ENCODE measurements at places on chromosomes 5 and 9. TPM values are rescaled to one million over a fixed set of nuclear protein-coding genes. Genes with fewer than 3 reads are reported as not detected.

The CAPSL gene
- total RNA-seq: 4.0 TPM

The NUDCD2 gene
- 39.0 TPM for total RNA-seq

The OR1Q1 gene
- total RNA-seq: not detected

The HAND1 gene
- 0.19 TPM for total RNA-seq

The CDC42SE2 gene
- total RNA-seq: 60.9 TPM

The MGAT4B gene
- 23.6 TPM for total RNA-seq

DNA sequence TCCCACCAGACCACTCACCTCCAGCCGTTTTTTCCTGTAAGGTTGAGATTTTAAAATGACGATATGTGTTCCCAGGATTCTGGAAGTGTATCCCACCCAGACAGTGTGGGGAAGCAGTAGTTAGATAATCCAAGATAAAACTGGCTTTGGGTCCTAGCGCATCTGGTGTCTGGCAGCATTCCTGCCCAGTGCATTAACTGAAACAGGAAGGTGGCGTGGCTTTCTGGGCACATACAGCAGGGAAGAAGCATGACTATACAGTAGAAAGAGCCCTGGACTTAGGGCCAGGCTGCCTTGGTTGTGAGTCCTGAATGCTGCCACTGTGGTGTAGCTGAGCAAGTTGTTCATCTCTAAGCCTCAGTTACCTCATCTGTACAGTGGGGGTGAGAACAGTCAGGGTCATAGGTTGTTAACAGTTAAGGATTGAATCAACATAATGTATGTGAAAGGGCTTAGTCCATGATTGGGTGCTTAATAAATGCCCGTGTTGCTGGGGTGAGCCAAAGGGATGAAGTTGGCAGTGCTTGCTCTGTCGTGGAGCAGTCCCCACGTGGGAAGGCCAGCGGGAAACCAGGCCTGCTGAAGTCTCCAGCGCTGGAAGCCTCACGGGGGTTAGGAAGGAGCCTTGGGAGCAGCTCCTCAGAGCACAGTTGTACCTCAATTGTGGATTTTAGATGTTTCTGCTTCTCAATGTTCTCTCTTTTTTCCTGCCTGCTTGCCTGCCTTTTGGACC lies 18.0 kb downstream of the CLTA start:
- H3K27ac ChIP-seq: no peak overlapping the region
- no peaks in the 10 kb centered on the region for H3K4me1 ChIP-seq
- no peaks in the 10 kb centered on the region for H3K27me3 ChIP-seq
- peaks cover 85% of the 10 kb centered on the region for H3K36me3 ChIP-seq
- no peak overlapping the region for H3K4me3 ChIP-seq

DNA sequence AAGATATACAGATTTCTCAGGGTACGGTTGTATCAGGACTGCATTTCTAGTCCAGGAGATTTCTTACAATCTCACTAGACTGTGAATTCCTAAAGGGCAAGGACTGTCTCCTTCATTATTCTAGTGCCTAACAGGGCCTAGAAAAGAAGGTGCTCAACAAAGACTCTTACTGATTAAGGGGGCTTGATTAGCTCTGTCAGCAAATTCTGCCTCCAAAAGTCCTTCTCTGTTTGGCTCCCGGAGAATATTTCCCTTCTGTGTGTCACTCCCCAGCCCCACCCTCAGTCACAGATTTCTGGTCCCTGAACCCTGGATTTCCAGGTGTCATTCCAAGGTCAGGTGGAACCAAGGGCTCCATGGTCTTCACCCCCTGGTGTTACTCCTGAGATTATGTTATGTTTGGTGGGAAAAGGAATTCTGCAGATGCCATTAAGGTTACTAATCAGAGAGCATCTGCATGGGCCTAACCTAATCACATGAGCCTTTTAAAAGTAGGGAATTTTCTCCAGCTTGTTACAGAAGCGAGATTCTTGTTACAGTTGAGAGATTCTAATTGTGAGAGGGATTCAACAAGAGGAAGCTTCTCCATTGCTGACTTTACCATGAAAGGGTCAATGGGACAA lies 167.7 kb upstream of the LHFPL2 start:
- H3K36me3 ChIP-seq: peaks cover 3% of the 10 kb centered on the region
- H3K4me1 ChIP-seq: no peaks in the 10 kb centered on the region
- H3K27ac ChIP-seq: no peak overlapping the region
- DNase-seq: no peak
- H3K27me3 ChIP-seq: no peaks in the 10 kb centered on the region

- H3K4me1 ChIP-seq: peaks cover 2% of the 10 kb centered on the region
- H3K4me3 ChIP-seq: no peak overlapping the region
Measured at GRCh38 chr5:72857396-72857795, 40.9 kb downstream of the TNPO1 start.

DNA sequence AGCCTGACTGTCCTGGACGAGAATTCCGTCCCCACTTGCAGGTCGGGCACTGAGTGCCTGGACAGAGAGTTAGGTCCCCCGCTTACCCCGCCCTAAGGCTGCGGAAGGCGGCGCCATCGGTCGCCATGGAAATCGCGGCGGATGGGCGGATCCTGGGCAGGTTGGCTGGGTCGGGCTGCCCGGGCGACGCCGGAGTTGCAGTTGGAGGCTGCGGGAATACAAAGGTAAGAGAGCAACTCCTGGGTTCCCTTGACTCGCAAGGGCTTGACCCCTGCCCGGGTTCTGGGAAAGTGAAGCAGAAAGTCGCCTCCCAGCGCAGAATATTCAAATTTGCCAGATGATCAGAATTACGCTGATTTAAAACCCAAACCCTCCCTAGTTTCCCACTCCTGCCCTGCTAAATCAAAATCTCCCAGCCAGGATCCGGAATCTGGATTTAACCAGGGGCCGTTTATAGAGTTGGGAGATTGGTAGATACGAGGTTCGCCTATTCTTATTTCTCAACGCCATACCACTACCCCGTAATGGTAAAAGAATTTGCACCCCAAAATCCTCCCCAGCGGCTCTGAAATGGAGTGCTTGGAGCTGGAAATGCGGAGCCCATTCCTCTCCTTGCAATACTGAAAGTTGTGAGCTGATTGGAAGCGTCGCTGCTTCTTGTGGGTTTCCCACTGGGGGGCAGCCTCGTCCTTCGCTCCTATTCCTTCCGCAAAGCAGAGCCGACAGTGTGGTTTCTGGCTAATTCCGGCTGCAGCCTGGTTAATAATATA lies 156.4 kb upstream of the RASEF start:
- H3K36me3 ChIP-seq: no peaks in the 10 kb centered on the region
- peaks cover 20% of the 10 kb centered on the region for H3K27me3 ChIP-seq
- no peak for DNase-seq
- peak overlapping the region; percentile 39 for H3K4me3 ChIP-seq
- H3K27ac ChIP-seq: peak overlapping the region; percentile 31

DNA sequence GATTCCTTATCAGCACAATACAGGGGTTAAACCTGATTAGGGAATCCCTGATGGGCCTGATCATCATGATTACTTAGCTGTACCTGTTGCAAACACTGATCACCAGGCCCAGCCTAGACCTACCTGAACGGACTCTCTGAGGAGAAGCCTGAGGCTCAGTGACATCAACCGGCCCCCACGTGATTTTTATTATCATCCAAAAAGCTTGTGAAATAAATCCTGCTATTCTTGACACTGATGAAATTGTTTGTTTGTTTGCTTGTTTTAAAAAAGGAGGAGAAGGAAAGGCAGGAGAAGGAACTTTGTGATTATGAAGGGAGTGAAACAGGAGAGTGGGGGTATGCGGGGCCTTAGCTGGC lies 18.1 kb downstream of the LCP2 start:
- H3K27ac ChIP-seq: peak overlapping the region; percentile 91
- H3K4me3 ChIP-seq: peak overlapping the region; percentile 24
- no peaks in the 10 kb centered on the region for H3K27me3 ChIP-seq
- peaks cover 70% of the 10 kb centered on the region for H3K36me3 ChIP-seq
- peaks cover 34% of the 10 kb centered on the region for H3K4me1 ChIP-seq

DNA sequence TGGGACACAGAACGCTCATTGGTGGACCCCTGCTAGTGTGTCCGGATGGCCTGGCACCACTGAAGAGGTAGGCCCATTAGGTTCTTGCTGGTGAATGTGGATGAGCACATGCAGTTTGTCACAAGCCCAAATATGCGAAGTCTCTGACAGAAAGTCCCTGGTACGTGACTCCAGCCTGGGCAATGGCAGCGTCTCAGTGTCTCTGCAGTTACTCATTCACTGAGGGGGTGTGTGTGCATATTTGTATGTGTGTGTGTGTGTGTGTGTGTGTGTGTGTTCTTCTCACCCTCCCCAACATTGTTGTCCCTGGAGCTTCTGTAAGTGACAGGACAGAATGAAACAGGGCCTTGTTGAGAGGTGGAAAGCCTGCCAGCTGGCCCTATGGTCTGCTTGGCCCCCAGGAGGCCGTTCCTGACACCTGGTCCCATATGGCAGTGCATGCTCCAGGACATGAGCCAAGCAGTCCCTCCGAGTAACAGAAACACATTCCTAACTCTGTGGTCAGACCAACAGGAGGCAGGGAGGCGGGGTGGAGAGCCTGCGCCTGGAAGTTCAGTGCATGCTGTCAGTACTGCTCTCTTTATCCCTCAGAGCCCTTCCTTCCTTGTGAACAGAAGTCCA lies 169.9 kb downstream of the SLC28A3 start:
- no peak overlapping the region for H3K4me3 ChIP-seq
- no peaks in the 10 kb centered on the region for H3K36me3 ChIP-seq
- no peaks in the 10 kb centered on the region for H3K4me1 ChIP-seq
- H3K27ac ChIP-seq: no peak overlapping the region
- DNase-seq: no peak

DNA sequence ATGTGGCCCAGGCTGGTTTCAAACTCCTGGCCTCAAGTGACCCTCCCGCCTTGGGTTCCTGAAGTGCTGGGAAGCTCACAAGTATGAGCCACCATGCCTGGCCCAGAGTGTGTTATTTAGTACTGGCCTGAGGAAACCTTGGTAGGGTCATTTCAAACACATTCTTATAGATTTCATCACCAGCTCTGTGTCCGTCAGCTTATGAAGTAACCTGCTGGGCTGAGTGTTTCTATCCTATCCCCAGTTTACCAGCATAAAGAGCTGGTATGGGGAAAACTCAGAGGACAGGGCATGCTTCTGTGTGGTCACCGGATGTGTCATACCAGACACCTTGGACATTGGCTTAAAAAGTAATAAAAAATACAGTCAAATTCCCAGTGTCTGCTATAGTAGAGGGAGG lies 45.3 kb downstream of the PTPN3 start:
- no peak for DNase-seq
- peaks cover 3% of the 10 kb centered on the region for H3K4me1 ChIP-seq
- no peaks in the 10 kb centered on the region for H3K36me3 ChIP-seq
- H3K27me3 ChIP-seq: no peaks in the 10 kb centered on the region
- no peak overlapping the region for H3K27ac ChIP-seq

- H3K27me3 ChIP-seq: no peaks in the 10 kb centered on the region
- H3K4me3 ChIP-seq: no peak overlapping the region
- no peaks in the 10 kb centered on the region for H3K4me1 ChIP-seq
Measured at GRCh38 chr5:51559339-51559738, 176.1 kb downstream of the ISL1 start.

GRCh38 chr5:173572431-173573125 lies 43.9 kb downstream of the BOD1 start:
- no peaks in the 10 kb centered on the region for H3K36me3 ChIP-seq
- H3K27me3 ChIP-seq: peaks cover 11% of the 10 kb centered on the region
- H3K4me1 ChIP-seq: peaks cover 3% of the 10 kb centered on the region
- no peak overlapping the region for H3K27ac ChIP-seq
- DNase-seq: no peak

- H3K36me3 ChIP-seq: no peaks in the 10 kb centered on the region
- no peaks in the 10 kb centered on the region for H3K27me3 ChIP-seq
- no peak overlapping the region for H3K27ac ChIP-seq
- no peak overlapping the region for H3K4me3 ChIP-seq
- no peaks in the 10 kb centered on the region for H3K4me1 ChIP-seq
Measured at GRCh38 chr9:85155352-85155751, 485.8 kb downstream of the NTRK2 start.

GRCh38 chr9:4686112-4686511 lies 6.7 kb downstream of the CDC37L1 start:
- no peak overlapping the region for H3K27ac ChIP-seq
- H3K36me3 ChIP-seq: peaks cover 26% of the 10 kb centered on the region
- no peak overlapping the region for H3K4me3 ChIP-seq
- H3K27me3 ChIP-seq: no peaks in the 10 kb centered on the region

GRCh38 chr5:125343015-125343414 lies 596.6 kb upstream of the ZNF608 start:
- no peak for DNase-seq
- no peak overlapping the region for H3K4me3 ChIP-seq
- H3K36me3 ChIP-seq: no peaks in the 10 kb centered on the region
- no peak overlapping the region for H3K27ac ChIP-seq
- H3K4me1 ChIP-seq: no peaks in the 10 kb centered on the region
- H3K27me3 ChIP-seq: no peaks in the 10 kb centered on the region
